ENCODE measurements at places on chromosomes 7 and 10.

DNA sequence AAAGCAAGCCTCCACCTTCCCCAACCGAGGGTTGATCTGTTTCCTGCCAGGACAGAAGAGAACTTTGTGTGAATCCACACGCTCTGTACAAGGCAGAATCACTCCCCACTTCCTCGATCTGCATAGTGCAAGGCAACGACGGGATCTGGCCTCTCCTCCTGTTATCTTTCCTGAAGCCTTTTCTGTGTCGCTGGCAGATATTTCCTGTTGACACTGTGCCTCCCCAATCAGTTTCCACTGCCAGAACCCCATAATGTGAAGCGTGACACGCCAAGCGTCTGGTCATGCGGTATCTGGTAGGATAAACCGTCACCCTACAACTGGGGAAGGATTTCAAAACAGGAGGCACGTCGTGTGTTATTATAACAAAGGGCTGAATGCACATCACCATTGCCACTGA is 57.2 kb downstream of the FAM171A1 start:
- DNase-seq: no peak

GRCh38 chr7:107364787-107365186 is 105.1 kb upstream of the GPR22 start:
- no peak for DNase-seq

DNA sequence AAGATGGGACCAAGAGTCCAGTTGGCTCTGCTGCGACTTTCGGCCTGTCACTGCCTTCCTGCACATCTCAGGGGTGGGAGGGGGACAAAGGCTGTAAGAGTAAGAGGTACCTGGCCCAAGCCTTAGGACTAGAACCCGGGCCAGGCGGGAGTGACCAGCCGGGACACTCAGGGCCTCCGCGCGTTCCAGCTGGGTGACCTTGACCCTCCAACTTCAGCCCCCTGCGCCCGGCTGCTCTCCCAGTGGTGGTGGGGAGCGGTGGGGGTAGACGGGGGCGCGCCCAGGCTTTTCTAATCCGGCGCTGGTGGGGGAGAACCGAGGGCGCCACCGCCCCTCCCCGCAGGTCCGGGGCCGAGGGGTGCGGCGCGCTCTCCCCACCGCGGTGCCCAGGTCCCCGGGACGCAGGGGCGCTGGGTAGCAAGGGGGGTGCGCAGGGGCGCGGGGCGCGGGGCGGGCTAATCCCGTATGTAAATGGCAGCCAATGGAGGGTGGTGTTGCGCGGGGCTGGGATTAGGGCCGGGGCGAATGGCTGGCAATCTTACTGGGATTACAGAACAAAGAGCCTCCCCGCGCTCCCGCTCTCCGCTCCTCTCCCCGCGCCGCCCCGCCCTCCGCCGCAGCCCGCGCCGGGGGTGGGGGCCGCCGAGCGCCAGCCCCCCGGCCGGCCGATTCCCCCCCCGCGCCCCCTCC is at the start of gene GTF2IRD1:
GTF2IRD1 (plus strand) TSS at position 585 of the 690 bp plus-strand sequence. CDS start 54,175 bp downstream, outside the sequence.
- peak; percentile 72 for DNase-seq

DNA sequence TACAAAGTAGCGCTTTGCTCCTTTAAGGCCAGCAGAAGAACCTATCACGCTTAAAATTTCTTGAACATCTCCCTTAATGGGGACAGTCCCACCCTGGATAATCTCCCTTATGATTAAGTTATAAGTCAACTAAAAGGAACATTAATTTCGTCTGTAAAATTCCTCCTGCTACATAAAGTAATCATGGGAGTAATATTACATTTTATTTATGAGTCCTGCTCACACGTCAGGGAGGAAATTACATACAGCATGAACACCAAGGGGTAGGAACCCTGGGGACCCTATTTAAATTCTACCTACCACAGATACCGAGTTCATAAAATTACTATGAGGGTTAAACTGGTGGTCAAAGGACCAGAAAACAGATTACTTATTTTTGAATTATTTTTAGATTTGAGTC is 926.6 kb upstream of the MBL2 start:
- DNase-seq: no peak

GRCh38 chr7:131218727-131219128 is 108.9 kb upstream of the MKLN1 start:
- DNase-seq: no peak

- no peak for DNase-seq
These were observed 1.1 kb upstream of the AKR1B1 start for GRCh38 chr7:134459981-134460380.

DNA sequence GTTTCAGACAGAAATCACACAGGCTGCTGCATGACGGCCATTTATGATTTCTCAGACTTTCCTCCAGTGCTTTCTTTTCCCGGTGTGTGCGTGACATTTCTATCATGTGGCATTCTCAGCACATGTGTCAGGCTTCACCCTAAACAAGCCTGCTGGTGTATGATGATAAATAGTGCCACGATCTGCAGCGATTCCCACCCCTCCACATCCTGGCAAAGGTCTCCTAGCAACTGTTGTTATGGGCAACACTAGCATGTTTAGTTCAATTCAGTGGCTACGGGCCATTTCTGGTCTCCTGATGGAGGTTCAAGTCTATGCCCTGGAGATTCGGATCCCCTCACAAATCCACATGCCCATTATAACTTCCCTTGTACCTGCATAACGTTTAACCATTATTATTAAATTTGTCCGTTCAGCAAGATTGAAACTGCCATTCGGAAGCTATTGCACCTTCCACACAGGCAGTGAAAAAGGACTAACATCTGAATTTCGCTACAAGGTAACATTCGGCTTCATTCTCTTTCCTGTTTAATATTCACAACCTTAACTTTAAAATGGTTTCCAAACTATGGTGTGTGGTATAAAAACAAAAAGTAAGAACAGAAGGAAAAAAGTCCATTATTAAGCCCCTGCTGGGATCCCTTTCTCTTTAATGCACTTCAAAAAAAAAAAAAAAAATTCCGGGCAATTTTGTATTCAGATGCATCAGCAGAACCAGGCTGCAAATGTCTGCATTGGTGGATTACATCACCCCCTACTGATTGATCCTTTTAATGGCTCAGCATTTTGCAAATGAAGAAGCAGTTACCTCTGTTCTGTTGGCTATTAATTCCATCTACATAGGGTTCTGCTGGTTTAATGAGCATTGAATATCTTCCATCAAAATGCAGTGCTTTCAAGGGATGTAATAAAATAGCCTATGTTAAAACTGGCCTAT is 90.2 kb downstream of the FRMD4A start:
- DNase-seq: no peak

DNA sequence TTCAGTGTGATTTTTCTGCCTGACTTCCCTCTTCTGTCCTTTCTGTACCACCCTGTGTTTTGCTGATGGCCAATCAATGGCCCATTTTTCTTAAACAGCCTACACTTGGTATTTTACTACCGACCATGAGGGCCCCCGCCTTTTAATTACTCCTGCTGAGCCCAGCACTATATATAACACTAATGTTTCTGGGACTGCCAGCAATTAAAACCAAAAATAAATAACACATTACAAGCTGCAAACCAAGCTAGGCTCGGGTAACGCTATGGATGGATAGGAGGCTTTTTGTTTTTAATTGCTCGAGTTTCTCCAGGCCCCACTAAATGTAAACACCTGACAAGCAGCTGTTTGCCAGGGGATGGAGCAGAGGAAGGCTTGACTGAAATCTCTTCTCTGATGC is 915.4 kb upstream of the AUTS2 start:
- no peak for DNase-seq

GRCh38 chr10:62583876-62584615 is 209.9 kb downstream of the ZNF365 start:
- DNase-seq: peak; percentile 95

- DNase-seq: no peak
These were observed 19.7 kb upstream of the PRPF18 start for GRCh38 chr10:13567030-13567429.

DNA sequence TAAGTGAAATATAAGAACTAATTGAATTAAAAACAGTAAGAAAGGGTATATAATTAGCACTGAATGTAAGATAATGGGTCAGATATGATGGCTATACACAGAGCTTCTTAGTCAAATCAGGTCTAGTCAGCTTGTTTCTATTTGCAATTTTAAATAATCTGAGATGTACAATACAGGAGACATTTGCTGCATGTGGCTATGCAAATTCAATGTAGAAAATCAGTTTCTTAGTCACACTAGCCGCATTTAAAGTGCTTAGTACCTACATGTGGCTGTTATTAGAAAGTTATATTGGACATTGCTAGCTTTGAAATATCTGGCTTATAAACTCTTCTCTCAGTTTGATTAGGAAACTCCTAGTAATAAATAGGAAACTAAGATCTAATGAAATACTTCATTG is 25.3 kb downstream of the CCDC7 start:
- DNase-seq: no peak

DNA sequence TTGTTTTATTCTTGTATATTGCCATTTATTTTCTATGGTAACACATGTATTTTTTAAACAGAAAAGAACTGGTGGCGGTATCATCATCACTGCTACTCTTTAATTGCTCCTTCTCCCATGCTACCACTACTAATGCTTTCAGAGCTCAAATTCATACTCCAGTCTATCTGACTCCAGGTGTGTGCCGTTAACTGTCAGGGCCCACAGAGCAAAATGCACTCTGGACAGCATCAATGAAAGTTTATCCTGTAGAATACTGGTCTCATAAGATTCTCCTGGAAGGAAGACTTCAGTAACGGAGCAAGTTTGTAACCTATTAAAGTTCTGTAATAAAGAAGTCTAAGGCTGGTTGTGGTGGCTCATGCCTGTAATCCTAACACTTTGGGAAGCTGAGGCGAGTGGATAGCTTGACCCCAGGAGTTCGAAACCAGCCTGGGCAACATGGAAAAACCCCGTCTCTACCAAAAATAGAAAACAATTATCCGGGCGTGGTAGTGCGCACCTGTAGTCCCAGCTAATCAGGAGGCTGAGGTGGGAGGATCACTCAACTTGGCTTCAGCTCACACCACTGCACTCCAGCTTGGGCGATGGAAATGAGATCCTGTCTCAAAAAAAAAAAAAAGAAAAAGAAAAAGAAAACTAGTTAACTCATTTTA is 18.4 kb downstream of the ZNRF2 start:
- DNase-seq: no peak

DNA sequence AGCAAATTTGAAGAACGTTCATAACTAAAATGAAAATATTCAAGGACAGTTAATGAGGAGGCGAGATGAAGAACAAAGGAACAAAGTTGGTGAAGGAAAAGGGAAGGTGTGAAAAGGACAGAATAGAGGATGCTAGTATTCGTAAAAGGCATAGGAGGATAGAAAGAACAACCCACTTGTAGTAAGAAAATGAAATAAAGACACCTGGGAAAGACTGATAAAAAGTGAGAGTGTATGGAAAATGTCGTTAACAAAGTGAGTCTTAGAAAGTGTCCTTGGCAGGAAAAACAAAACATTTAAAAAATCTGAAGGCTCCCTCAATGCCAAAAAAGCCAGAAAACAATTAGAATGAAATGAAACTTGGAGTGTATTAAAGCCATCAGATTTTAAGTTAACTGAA is 29.6 kb upstream of the ZC3HAV1 start:
- DNase-seq: no peak

DNA sequence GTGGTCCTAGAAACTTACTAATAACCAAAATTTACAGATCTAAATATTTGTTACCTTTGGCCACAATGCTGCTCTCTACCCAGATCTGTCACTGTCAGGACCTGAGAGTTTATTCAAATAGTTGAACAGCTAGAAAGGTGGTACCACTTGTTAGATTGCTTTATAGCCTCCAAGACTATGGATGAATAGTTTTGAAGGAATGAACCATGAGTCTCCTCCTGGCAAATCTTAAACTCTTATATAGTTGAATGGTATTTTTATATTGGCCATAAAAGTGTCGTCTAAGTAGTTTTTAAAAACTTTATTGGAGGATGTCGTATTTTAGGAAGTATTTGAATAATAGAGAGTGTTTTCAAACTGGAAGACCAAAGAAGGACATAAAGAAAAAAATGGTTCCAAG is 178.7 kb downstream of the AHR start:
- DNase-seq: no peak

GRCh38 chr10:131448883-131449282 is 137.4 kb upstream of the TCERG1L start:
- DNase-seq: no peak

DNA sequence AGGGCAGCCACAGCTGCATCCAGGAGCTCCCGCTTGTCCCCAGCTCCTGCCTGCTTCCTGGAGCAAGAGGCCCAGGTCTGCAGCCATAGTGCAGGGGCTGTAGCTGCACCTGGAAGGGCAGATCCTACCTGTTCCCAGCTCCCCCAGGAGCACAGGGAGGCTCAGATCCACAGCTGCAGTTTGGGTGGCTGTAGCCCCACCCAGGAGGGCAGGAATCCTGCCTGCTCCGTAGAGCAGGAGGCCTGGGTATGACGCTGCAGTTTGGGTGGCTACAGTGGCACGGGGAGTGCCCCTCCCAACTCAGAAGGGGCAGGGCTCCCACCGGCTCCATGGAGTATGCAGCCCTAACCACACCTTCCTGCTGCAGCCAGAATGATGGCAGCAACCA is 26.7 kb upstream of the CDCA7L start:
- no peak for DNase-seq

DNA sequence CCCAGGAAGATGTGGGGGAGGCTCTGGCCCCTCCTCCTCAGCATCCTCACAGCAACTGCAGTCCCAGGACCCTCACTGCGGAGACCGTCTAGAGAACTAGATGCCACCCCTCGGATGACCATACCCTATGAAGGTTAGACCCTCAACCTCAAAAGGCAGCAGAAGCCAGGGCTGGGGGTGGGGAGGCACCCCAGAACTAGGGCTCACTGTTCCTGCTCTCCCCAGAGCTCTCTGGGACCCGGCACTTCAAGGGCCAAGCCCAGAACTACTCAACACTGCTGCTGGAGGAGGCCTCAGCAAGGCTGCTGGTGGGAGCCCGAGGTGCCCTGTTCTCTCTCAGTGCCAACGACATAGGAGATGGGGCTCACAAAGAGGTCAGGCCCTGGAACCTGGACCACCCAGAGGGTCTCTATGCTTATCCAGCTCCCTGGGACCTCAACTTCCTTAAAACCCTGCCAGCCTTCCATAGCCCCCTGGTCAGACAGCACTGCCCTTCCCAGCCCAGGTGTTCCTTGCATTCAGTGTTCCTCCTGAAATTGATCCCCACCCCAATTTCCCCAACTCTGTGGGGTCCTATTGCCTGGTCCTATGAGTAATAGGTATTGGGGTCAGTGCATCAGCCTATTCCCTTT is 3.7 kb downstream of the SEMA4G start:
- no peak for DNase-seq

- no peak for DNase-seq
These were observed 24.7 kb upstream of the YAE1 start for GRCh38 chr7:39541511-39541910.

- no peak for DNase-seq
These were observed 257.2 kb downstream of the GRID1 start for GRCh38 chr10:86109421-86109820.

DNA sequence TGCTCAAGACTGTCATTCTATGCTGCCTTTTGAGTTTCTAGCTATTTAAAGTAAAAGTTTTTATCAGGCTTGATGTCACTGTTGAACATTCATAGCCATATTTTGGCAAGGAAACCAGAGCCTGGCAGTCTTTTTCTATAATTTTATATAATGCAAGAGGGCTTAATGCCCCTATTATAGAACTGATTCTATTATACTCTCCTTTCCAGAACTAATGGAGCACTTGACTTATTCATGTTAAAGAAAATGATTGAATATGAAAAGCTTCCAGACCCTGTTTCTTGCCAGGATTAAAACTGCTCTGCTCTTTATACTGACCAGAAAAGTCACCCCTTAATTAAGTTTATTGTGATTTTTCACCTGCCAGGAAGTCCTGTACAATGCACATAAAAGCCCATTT is 337.6 kb upstream of the CHRM2 start:
- no peak for DNase-seq

GRCh38 chr7:74430961-74431466 is 22.7 kb upstream of the GTF2IRD1 start:
- no peak for DNase-seq

- DNase-seq: no peak
These were observed 113.8 kb downstream of the PRPF18 start for GRCh38 chr10:13700473-13701144.
